ENCODE measurements at places on chromosomes 2 and 18.
A peak's percentile ranks its signal among the peaks of the same experiment; 100 is the strongest.

GRCh38 chr2:119609337-119609736 lies 65.1 kb downstream of the CFAP221 start:
- no peak for DNase-seq

GRCh38 chr2:183019718-183020442 lies 18.4 kb downstream of the NCKAP1 start:
- DNase-seq: no peak

DNA sequence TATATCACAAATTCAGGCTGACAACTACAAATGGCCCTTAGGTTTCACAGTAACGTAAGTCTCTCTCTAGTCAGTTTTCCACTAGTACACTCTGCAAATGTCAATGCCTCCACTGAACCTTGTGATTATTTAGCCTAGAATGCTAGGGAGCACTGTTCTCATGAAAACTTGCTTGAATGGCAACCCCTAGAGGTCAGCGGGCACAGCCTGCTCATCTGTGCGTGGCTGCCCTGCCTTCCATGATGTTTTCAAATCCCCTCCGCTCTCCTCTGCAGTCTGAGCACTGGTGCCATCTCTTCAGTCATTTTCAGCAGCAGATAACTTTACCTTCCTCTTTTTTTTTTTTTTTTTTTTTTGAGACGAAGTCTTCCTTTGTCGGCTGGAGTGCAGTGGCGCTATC lies 84.1 kb upstream of the GULP1 start:
- no peak for DNase-seq

DNA sequence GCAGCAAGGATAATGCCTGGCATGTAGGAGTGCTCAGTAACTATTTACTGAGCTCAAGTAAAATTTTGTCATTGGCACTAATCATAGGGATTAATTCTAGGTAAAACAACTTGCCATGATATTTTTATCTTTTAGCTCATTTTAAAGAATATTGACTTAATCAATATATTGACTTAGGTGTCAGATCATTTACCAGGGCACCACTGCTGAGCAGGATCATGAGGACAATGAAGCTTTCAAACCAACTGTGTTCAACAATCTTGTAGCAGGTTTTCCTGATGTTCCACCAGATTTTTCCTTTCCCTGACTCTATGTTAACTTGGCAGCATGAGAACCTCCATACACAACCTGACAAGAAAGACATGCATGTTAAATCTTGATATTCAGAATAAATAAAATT lies 114.5 kb upstream of the SCN1A start:
- DNase-seq: no peak

- DNase-seq: no peak
These were observed 183.9 kb downstream of the DNER start for GRCh38 chr2:229530434-229530833.

GRCh38 chr2:188675391-188676009 lies 298.7 kb upstream of the COL3A1 start:
- no peak for DNase-seq

DNA sequence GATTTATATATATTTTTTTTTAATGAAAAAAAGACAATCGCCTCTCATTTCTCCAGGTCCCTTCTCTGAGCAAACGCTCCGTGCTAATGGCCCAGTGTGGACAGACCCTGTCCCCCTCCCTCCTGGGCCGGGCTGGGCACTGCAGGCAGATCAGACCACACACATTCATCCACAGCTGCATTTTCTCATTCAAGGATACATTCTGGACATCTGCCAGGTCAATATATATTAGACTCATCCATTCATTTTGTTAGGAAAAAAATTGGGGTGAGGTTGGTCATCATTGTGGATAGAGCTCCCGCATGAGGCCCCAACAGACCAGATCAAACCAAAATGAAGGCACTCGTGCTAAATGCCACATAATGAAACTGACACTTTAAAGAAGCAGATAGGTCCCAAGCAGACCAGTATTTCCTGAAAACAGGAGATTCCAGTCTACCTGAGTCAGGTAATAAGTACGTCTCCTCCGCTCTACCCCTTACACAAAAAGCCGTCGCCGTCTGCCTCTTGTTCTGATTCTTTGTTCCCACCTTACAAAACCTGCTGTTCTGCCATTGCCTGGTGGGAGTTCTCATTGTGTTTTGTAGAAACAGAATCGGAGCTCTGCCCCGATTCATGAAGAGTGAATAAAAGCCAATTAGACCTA lies 15.4 kb upstream of the OTOS start:
- DNase-seq: no peak

DNA sequence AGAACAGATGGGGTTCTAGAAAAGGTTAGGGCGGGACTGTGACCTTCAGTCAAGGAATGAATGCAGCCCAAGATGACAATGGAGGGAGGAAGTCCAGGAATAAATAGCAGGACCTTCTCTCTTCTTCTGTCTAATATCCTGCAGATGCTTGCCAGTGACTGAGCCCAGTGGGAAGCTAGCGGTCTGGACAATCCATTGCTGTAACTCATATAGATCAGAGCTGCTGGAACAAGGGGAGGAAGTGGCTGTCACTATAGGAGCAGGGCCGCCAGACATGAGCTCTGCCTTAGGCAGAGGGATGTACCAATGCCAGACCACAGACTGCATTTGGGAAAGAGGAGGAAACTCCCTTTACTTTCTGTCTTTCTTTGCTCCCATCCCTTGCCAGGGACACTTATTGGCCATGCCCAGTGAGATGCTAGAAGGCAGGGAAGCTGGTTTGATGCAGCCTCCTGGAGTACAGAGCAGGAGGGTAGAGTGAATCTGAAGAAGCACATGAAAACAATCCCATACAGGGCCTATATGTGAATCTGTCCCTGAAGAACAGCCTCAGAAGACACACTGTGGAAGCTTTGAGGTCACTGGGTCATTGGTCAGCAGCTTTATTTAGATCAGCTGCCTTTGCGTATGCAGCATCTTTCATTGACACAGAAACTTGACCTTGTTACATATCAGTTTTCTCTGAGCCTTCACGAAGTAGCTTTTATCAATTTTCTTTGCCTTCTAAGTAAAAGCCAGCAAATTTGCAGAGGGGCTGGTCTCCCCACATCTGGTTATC lies 65.4 kb downstream of the CCDC85A start:
- DNase-seq: no peak

GRCh38 chr2:42809131-42809818 lies 16.9 kb upstream of the HAAO start:
- DNase-seq: no peak

GRCh38 chr2:64988420-64989125 lies 626 bp upstream of the SLC1A4 start:
- peak; percentile 74 for DNase-seq
